ENCODE measurements at places on chromosomes 2 and 18. TPM values are rescaled to one million over a fixed set of nuclear protein-coding genes. Genes with fewer than 3 reads are reported as not detected.

- no peak for DNase-seq
- H3K36me3 ChIP-seq: no peaks in the 10 kb centered on the region
- H3K27me3 ChIP-seq: no peaks in the 10 kb centered on the region
- H3K4me1 ChIP-seq: no peaks in the 10 kb centered on the region
- no peak overlapping the region for H3K4me3 ChIP-seq
- H3K27ac ChIP-seq: no peak overlapping the region
Observed at GRCh38 chr2:95316466-95317122, 19.4 kb downstream of the KCNIP3 start.

- no peak overlapping the region for H3K27ac ChIP-seq
- no peaks in the 10 kb centered on the region for H3K27me3 ChIP-seq
- H3K4me1 ChIP-seq: peaks cover 3% of the 10 kb centered on the region
Observed at GRCh38 chr2:56455642-56456041, 271.9 kb downstream of the CCDC85A start.

DNA sequence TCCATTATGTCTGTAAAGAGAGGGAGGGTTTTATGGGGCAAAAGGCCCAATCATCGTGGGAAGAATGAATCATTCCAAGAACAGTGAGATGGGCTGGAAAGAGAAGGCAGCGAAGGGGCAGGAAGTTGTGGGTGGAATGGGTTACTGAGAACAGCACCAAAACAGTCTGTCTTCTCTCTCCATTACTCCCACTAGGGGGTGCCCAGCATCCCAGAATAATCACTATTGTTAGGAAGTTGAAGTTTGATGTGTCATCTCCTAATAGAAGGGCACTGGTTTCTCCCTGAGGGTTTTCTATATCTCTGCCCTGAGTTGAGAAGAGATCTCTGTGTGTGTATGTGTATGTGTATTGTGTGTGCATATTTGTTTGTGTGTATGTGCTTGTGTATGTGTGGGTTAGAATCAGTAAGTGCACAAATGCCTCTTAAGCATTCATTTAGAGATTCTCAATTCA, 76.6 kb upstream of the MAP4K3 start:
- H3K4me1 ChIP-seq: peaks cover 48% of the 10 kb centered on the region
- H3K27me3 ChIP-seq: no peaks in the 10 kb centered on the region
- no peak overlapping the region for H3K4me3 ChIP-seq
- no peaks in the 10 kb centered on the region for H3K36me3 ChIP-seq
- H3K27ac ChIP-seq: no peak overlapping the region

- DNase-seq: no peak
- H3K4me3 ChIP-seq: no peak overlapping the region
- no peak overlapping the region for H3K27ac ChIP-seq
- H3K36me3 ChIP-seq: no peaks in the 10 kb centered on the region
- H3K4me1 ChIP-seq: peaks cover 8% of the 10 kb centered on the region
Observed at GRCh38 chr2:71989671-71990070, 158.0 kb downstream of the CYP26B1 start.

- no peak overlapping the region for H3K4me3 ChIP-seq
- H3K27ac ChIP-seq: no peak overlapping the region
- DNase-seq: no peak
- no peaks in the 10 kb centered on the region for H3K27me3 ChIP-seq
- H3K4me1 ChIP-seq: peaks cover 7% of the 10 kb centered on the region
Observed at GRCh38 chr18:7393080-7393479, 162.2 kb downstream of the LRRC30 start.

- no peaks in the 10 kb centered on the region for H3K4me1 ChIP-seq
- no peak overlapping the region for H3K27ac ChIP-seq
- H3K27me3 ChIP-seq: no peaks in the 10 kb centered on the region
Observed at GRCh38 chr18:74528478-74528877, 5.8 kb upstream of the CNDP1 start.

DNA sequence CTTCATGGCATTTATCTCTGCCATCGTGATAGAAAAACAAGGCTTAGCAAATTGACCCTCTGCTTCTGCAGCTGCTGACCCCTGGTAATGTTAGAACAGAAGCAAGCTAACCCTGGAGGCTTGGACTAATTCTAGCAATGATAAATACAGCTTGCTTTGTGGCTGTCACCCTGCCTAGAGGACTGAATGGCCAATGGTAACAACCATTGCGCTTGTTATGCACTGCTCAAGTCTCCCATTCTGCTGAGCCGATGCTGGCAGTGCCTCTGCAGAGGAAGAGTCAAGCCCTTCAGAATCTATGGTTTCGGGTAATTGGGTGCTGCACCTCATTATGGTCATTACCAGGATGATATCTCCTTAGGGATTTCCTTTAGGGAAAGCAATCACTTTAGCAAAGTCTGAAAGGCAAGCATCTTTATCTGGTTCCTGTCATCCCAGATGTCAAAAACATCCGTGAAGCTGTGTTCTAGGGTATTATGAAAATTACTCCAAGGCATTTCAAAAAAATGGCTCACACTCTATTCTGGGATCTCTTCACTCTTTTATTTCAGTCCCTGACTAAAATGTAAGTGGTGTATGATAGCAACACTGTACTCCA, 186.8 kb upstream of the DLGAP1 start:
- DNase-seq: no peak
- H3K36me3 ChIP-seq: no peaks in the 10 kb centered on the region
- no peak overlapping the region for H3K27ac ChIP-seq

DNA sequence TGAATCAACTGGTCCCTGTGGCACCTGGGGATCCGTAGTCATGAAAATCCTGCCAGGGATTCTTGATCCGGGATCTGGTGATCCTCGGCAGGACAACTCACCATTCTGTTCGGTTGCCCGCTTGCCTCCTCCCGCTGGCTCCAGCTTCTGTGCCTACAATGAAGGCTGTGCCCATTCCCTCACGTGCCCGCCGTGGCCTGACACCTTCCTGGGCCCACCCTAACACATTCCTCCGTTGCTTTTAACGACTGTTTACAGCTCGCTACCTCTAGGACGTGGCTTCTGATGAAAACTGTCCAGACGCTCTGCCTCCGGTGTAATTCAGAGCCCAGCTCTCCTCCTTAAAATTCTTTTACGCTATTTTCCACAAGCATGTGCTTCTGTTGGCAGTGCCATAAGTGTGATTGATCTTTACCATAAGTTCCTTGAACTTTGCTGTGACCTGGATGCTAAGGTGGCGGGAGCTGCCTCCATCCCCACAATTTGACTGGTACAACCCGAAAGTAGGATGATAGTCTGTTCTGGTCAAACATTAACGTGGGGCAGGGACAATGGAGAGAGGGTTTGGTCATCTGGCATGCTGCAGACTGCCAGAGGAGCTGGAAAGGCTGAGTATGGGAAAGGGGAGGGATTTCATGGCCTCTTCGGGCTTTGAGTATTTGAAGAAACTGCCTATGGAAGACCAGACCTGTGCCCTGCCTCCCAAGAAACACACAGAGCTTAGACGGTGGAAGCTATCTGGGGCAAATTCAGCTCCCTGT, 206.8 kb upstream of the TNP1 start:
- H3K4me1 ChIP-seq: peaks cover 12% of the 10 kb centered on the region
- H3K27me3 ChIP-seq: no peaks in the 10 kb centered on the region
- no peaks in the 10 kb centered on the region for H3K36me3 ChIP-seq
- H3K27ac ChIP-seq: no peak overlapping the region

- no peaks in the 10 kb centered on the region for H3K36me3 ChIP-seq
- H3K27ac ChIP-seq: no peak overlapping the region
- H3K4me3 ChIP-seq: no peak overlapping the region
Observed at GRCh38 chr18:58633874-58634273, 5.0 kb upstream of the ALPK2 start.

GRCh38 chr2:119407430-119408220, 24.0 kb upstream of the TMEM37 start:
- H3K4me3 ChIP-seq: no peak overlapping the region
- no peaks in the 10 kb centered on the region for H3K36me3 ChIP-seq
- H3K27ac ChIP-seq: no peak overlapping the region
- peak; percentile 75 for DNase-seq

GRCh38 chr2:54471221-54471711, 15.1 kb downstream of the SPTBN1 start:
- no peak overlapping the region for H3K27ac ChIP-seq
- no peaks in the 10 kb centered on the region for H3K27me3 ChIP-seq
- H3K4me1 ChIP-seq: peaks cover 16% of the 10 kb centered on the region
- H3K36me3 ChIP-seq: no peaks in the 10 kb centered on the region
- no peak overlapping the region for H3K4me3 ChIP-seq
- DNase-seq: no peak

- H3K36me3 ChIP-seq: no peaks in the 10 kb centered on the region
- no peaks in the 10 kb centered on the region for H3K4me1 ChIP-seq
- H3K27me3 ChIP-seq: no peaks in the 10 kb centered on the region
- no peak overlapping the region for H3K4me3 ChIP-seq
- no peak for DNase-seq
Observed at GRCh38 chr2:150824118-150824517, 336.7 kb upstream of the RND3 start.

DNA sequence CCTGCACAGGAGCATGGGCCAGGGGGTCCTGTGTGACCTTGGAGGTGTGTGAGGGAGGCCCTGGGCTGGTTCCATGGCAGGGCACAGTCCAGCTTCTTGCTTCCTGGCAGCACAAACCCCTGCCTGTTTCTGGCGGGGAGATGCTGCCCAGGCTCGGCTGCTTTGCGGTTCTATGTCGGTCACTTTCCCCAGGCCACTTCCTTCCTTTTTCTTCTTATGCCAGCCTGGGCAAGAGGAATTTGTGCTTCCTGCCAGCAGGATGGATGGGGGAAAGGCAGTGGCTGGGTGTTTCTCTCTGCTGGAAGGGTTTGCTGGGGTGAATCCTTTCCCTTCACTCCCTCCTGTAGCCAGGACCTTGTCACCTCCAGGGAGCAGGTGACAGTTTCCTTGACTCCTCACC, 24.3 kb downstream of the ASAP2 start:
- no peaks in the 10 kb centered on the region for H3K36me3 ChIP-seq
- no peak for DNase-seq
- H3K4me3 ChIP-seq: no peak overlapping the region
- H3K27me3 ChIP-seq: no peaks in the 10 kb centered on the region
- H3K4me1 ChIP-seq: peaks cover 17% of the 10 kb centered on the region

DNA sequence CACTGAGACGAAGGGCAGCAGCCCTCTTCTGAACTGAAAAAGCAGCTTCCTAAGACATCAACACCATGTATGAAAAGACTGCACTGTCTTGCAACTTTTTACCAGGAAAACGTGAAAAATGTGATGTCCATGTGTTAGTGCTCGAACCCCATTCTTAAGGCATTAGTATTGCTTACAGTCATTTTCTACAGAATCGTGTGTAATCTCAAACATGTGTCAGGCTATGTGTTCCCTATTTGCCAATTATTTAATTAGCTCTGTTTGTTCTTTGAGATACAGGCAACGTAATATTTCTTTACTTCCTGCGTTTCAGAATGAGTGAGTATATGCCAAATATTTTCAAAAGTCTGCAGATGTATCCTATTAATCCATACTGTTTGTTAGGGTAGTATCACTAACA, 307.7 kb upstream of the CCDC68 start:
- H3K27me3 ChIP-seq: no peaks in the 10 kb centered on the region
- H3K36me3 ChIP-seq: no peaks in the 10 kb centered on the region
- no peak overlapping the region for H3K27ac ChIP-seq
- no peak for DNase-seq

DNA sequence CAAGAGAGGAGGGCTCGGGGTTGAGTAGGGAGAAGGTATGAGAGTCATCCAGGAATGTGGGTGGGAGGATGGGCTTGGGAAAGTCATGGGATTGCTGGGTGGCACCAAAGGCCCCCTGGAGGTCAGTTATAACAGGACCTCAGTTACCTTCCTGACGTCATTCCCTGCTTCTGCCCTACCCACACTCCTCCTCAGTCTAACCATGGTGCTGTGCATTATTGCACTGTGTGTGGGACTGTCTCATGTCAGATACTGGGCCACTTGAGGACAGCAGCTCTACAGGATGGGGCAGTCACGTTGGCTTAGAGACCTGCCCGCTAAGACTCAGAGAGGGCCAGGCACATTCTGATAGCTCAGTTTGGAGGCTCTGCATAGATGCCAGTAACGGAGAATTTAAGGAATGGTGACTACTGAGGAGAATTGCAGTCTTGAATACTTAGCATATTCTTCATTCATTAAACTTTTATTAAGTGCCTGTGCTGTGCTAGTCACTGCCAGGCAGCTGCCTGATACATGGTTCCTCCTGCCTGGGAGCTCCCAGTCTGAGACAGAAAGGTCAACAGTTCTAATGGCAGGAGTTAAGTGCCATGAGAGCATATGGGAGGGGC, 90.5 kb downstream of the LAMA3 start:
- peaks cover 2% of the 10 kb centered on the region for H3K4me1 ChIP-seq
- no peak overlapping the region for H3K4me3 ChIP-seq
- H3K27ac ChIP-seq: no peak overlapping the region
- no peaks in the 10 kb centered on the region for H3K36me3 ChIP-seq

DNA sequence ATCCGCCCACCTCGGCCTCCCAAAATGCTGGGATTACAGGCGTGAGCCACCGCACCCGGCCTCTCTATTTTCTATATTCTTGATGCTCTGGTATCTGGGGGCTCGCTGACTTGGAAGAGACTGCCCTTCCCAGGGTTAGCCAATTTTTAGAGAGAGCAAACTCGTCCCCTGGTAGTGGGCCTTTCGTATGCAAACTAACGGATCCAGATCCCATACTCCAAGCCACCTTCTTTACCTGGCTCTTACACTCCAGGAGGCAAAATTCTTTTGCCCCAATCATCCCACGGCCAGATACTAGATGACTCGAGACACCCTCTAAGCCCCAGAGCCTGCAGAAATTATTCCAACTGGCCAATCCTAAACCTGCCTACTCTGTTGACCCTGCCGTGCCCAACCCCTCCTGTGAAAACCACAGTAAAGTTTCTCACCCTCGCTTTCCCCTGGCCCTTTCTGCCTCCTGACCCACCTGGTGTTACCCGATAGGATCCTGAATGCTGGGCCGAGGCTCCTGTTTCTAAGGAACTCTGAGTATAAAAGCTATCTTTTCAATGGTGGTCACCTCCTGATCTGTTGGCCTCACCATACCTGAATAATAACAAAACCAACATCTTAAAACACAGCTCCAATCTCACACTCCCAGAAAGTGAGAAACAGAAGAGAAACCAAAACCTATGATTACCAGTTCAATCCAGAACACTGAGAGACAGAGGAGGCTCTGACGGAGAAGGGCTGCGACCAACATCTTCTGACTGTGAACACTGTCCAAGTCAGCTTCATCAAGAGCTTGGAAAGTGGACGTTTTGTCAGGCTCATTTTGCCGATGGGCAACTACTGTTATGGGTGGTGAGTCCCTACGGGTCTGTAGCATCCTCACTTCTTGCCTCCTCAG, 57.6 kb upstream of the ZNF532 start:
- peaks cover 34% of the 10 kb centered on the region for H3K4me1 ChIP-seq
- H3K27me3 ChIP-seq: no peaks in the 10 kb centered on the region
- no peak for DNase-seq
- H3K4me3 ChIP-seq: no peak overlapping the region
- no peaks in the 10 kb centered on the region for H3K36me3 ChIP-seq
- H3K27ac ChIP-seq: peak overlapping the region; percentile 88

GRCh38 chr2:125041846-125042245, 1016.8 kb downstream of the CNTNAP5 start:
- no peaks in the 10 kb centered on the region for H3K27me3 ChIP-seq
- H3K27ac ChIP-seq: no peak overlapping the region
- DNase-seq: no peak
- no peaks in the 10 kb centered on the region for H3K36me3 ChIP-seq

- DNase-seq: no peak
- H3K27ac ChIP-seq: no peak overlapping the region
- no peak overlapping the region for H3K4me3 ChIP-seq
- H3K27me3 ChIP-seq: no peaks in the 10 kb centered on the region
Observed at GRCh38 chr2:3200420-3200939, 177.1 kb downstream of the EIPR1 start.

- H3K4me1 ChIP-seq: peaks cover 8% of the 10 kb centered on the region
- H3K4me3 ChIP-seq: no peak overlapping the region
- no peaks in the 10 kb centered on the region for H3K27me3 ChIP-seq
- no peak overlapping the region for H3K27ac ChIP-seq
- no peaks in the 10 kb centered on the region for H3K36me3 ChIP-seq
Observed at GRCh38 chr2:227853204-227853629, 18.2 kb upstream of the DAW1 start.

Gene IL36G
- 0.70 TPM for total RNA-seq

Gene DNAH7
- 0.27 TPM for total RNA-seq

Gene CMPK2
- total RNA-seq: 0.12 TPM

Gene FRZB
- 1.0 TPM for total RNA-seq

Gene CCDC74B
- total RNA-seq: 34.5 TPM

Measured in GM23338 (cell line).